ENCODE measurements at places on chromosomes 11 and 22.
A peak's percentile ranks its signal among the peaks of the same experiment; 100 is the strongest.

DNA sequence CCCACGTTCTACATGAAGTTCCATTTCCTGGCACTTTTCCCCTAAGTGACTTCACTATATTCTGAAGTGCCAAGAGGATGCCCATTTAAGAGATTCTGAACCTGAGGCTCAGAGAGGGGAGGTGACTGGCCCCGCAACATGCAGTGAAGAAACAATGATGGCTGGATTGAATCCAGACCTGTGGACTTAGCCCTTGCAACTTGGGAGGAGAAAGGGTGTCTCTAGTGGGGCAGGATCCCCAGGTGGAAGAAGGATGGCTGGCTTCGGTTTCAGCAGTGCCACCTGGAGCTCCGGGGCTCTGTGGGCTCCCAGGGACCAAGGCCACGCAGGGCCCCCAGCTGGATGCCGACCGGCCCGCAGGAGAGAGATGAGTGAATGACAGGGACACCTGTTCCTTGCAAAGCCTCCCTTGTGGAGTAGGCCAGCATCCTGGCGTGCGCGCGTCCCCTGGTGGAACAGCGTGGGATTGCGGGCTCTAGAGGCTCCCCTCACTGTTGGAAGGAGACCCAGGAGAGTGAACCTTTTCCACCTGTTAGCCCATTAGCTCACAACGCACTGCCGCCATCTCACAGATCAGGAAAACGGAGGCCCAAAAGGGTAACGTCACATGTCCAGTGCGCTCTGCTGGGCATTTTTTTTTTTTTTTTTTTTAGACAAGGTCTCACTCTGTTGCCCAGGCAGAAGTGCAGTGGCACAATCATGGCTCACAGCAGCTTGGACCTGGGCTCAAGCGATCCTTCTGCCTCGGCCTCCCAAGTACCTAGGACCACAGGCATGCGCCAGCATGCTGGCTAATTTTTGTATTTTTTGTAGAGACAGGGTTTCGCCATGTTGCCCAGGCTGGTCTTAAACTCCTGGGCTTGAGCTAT, 104.7 kb downstream of the KIAA1671 start:
- DNase-seq = peak; percentile 87
- H3K4me1 ChIP-seq = peaks cover 2% of the 10 kb centered on the region
- no peak overlapping the region for H3K4me3 ChIP-seq
- no peaks in the 10 kb centered on the region for H3K27me3 ChIP-seq

- H3K4me3 ChIP-seq = no peak overlapping the region
- H3K4me1 ChIP-seq = peaks cover 11% of the 10 kb centered on the region
- H3K27me3 ChIP-seq = no peaks in the 10 kb centered on the region
- peaks cover 7% of the 10 kb centered on the region for H3K36me3 ChIP-seq
- DNase-seq = no peak
Observed at GRCh38 chr11:9273376-9274336, 8.5 kb upstream of the DENND5A start.

GRCh38 chr11:32706985-32707741, 87.3 kb downstream of the CCDC73 start:
- peaks cover 5% of the 10 kb centered on the region for H3K4me1 ChIP-seq
- H3K4me3 ChIP-seq = no peak overlapping the region
- no peak overlapping the region for H3K27ac ChIP-seq

- DNase-seq = no peak
- no peak overlapping the region for H3K27ac ChIP-seq
- no peaks in the 10 kb centered on the region for H3K36me3 ChIP-seq
- no peaks in the 10 kb centered on the region for H3K4me1 ChIP-seq
Observed at GRCh38 chr22:43889201-43889859, 2.5 kb downstream of the PNPLA5 start.

DNA sequence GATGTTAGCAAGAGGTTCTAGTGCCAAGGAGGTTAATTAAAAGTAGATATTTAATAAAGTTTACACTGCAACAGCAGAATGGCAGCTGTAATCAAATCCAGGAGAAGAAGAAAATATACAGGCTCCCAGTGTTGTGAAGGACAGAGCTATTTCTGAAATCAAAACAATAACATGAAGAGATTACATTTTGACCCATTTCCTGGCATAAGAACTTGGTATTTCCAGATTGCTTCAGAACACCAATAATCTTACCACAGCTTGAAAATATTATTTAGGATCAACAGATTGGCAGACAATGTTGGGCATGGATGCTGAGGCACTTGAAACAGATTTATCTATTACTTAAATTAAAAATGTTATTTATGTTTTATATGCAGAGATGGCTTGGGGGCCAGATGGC, 692.5 kb downstream of the KCNA4 start:
- no peaks in the 10 kb centered on the region for H3K36me3 ChIP-seq
- no peak overlapping the region for H3K27ac ChIP-seq
- no peak for DNase-seq
- H3K4me3 ChIP-seq = no peak overlapping the region

GRCh38 chr22:17436382-17436980, 67.2 kb downstream of the CECR2 start:
- no peak for DNase-seq
- no peaks in the 10 kb centered on the region for H3K27me3 ChIP-seq
- H3K27ac ChIP-seq = peak overlapping the region; percentile 83
- H3K4me1 ChIP-seq = peaks cover 37% of the 10 kb centered on the region

Measured in mesothelial cell of epicardium (in vitro differentiated cells).